Neural crest cell (in vitro differentiated cells): ENCODE measurements at places on chromosomes 11 and 22. TPM values are rescaled to one million over a fixed set of nuclear protein-coding genes. Genes with fewer than 3 reads are reported as not detected.
A peak's percentile ranks its signal among the peaks of the same experiment; 100 is the strongest.

DSCAML1 gene
- total RNA-seq: 0.09 and 0.25 TPM in 2 replicates

GNAZ gene
- 25.2 and 25.5 TPM in 2 replicates for total RNA-seq

CARNS1 gene
- total RNA-seq: 0.07 and 0.12 TPM in 2 replicates

UBQLNL gene
- total RNA-seq: 0.09 and 0.20 TPM in 2 replicates

MOGAT2 gene
- total RNA-seq: not detected in 2 replicates

IL17REL gene
- total RNA-seq: 0.07 TPM in 1 of 2 replicates, not detected in the other

DNA sequence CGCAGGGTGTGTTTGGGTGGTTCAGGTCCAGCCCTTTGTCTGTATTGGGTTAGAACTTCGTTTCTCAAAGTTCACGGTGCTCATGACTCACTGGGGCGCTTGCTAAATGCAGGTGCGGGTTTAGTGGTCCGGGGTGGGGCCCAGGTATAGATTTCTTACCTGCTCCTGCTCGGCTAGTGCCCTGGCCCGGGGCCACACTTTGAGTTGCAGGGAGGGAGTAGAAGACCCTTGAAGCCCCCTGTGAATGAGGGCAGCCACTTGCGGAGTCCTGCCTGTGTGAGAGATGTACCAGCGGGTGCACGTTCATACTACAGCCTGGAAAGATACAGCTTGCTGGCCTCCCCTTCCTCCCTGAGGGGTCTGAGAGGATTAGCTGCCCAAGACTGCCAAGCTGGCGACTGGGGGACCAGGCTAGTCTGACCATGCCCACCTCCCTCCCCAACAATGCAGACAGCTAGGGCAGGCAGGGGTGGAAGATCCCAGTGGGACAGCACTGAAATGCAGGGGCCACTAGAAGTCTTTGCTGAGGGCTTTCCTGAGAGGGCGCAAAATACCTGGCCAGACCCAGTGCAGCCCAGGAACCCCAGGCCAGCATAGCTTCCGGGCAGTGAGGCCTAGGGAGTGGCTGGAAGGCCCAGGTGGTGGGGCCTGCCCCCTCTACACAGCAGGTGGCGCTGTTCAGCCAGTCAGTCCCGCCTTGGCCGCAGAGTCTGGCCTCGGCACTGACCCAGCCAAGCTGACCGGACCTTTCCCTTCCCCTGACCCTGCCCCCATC lies 5.1 kb upstream of the MYRF start:
- H3K4me3 ChIP-seq: no peak overlapping the region
- no peaks in the 10 kb centered on the region for H3K36me3 ChIP-seq
- H3K27me3 ChIP-seq: peaks cover 31% of the 10 kb centered on the region
- DNase-seq: peak; percentile 85
- H3K4me1 ChIP-seq: peaks cover 22% of the 10 kb centered on the region

GRCh38 chr11:85685820-85686459 lies at the start of gene CCDC89:
TSS of gene CCDC89 (minus strand) at chr11:85686195. CDS start at chr11:85686130, 65 bp downstream.
- no peak within 1 kb of the TSS for H3K4me3 ChIP-seq
- H3K36me3 ChIP-seq: no peaks in the 10 kb centered on the region
- H3K27ac ChIP-seq: no peak within 1 kb of the TSS

DNA sequence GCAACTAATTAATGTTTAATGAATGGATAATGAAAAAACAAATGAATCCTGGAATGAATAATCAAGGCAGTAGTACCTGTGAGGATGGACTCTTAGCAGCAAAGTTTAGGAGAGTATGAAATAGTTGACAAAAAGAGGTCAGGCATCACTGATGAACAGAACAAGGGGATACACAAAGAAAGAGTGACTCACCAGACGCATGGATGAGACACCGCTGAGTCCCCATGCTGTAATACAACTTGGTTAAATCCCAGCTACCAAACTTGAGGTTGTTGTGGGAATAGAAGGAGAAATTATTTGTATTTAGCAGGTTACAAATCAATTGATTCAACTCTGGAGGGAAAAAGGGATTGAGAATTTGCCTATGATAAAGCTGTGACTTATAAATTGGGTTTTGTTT lies 976.9 kb upstream of the TENM4 start:
- H3K4me1 ChIP-seq: no peaks in the 10 kb centered on the region
- no peak overlapping the region for H3K4me3 ChIP-seq
- H3K27ac ChIP-seq: no peak overlapping the region
- no peaks in the 10 kb centered on the region for H3K36me3 ChIP-seq
- DNase-seq: no peak

GRCh38 chr22:46947516-46948257 lies 185.2 kb downstream of the TBC1D22A start:
- peak overlapping the region; percentile 44 for H3K27ac ChIP-seq
- H3K36me3 ChIP-seq: peaks cover 10% of the 10 kb centered on the region
- H3K4me1 ChIP-seq: peaks cover 25% of the 10 kb centered on the region
- no peaks in the 10 kb centered on the region for H3K27me3 ChIP-seq

DNA sequence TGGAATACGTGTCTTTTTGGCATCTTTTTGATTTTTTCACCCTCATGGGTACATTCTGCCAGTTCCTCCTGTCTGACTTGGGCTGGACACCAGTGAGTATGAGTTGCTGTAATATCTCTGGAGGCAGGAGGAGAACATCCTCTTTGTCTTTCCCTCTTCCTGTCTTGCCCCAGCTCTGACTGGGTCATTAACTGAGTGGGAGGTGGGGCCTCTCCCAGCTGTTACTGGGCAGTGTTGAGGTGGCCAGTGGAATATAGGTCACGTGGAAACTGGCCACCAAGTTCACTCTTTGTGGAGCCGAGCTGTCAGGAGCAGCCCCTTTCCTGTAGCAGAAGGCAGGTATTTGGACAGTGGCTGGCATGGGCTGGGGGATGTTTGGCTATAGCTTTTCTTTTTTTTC lies 2.2 kb downstream of the GLB1L2 start:
- no peak overlapping the region for H3K27ac ChIP-seq
- H3K27me3 ChIP-seq: peaks cover 42% of the 10 kb centered on the region
- H3K4me3 ChIP-seq: peak overlapping the region; percentile 54
- DNase-seq: no peak
- peaks cover 3% of the 10 kb centered on the region for H3K36me3 ChIP-seq

- H3K4me1 ChIP-seq: peaks cover 27% of the 10 kb centered on the region
- H3K27ac ChIP-seq: no peak overlapping the region
- peaks cover 6% of the 10 kb centered on the region for H3K27me3 ChIP-seq
- DNase-seq: no peak
- H3K4me3 ChIP-seq: no peak overlapping the region
These were observed 249.1 kb downstream of the MIAT start for GRCh38 chr22:26906464-26906863.

GRCh38 chr11:108606070-108606469 lies 12.5 kb upstream of the EXPH5 start:
- no peak for DNase-seq
- H3K27ac ChIP-seq: peak overlapping the region; percentile 11
- H3K4me1 ChIP-seq: peaks cover 4% of the 10 kb centered on the region

GRCh38 chr11:74280494-74280893 lies 30.9 kb downstream of the P4HA3 start:
- H3K36me3 ChIP-seq: no peaks in the 10 kb centered on the region
- DNase-seq: no peak
- H3K4me1 ChIP-seq: no peaks in the 10 kb centered on the region

DNA sequence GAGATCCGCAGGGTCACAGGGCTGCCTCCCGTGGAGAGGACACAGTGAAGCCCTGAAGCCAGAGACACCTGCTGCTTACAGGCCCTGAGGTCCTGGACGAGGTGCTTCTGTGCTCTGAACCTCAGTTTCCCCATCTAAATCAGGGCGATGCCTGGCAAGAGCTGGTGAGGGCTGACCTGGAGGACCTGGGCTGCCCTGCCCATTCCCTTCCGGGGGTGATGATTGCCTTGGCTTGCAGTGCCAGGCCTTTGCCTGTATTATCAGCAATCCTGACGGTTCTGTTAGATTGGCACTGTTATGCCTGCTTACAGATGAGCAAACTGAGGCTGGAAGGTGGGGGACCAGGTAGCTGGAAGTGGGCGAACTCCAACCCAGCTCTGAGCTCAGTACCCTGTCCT lies 7.8 kb upstream of the GTSE1 start:
- H3K36me3 ChIP-seq: peaks cover 11% of the 10 kb centered on the region
- no peaks in the 10 kb centered on the region for H3K4me1 ChIP-seq
- no peaks in the 10 kb centered on the region for H3K27me3 ChIP-seq
- no peak overlapping the region for H3K4me3 ChIP-seq
- DNase-seq: no peak

GRCh38 chr22:19066531-19067271 lies 55.5 kb downstream of the DGCR2 start:
- no peaks in the 10 kb centered on the region for H3K27me3 ChIP-seq
- H3K4me1 ChIP-seq: peaks cover 8% of the 10 kb centered on the region
- H3K4me3 ChIP-seq: no peak overlapping the region
- H3K36me3 ChIP-seq: no peaks in the 10 kb centered on the region
- DNase-seq: no peak
- no peak overlapping the region for H3K27ac ChIP-seq

- H3K27me3 ChIP-seq: peaks cover 17% of the 10 kb centered on the region
- no peak overlapping the region for H3K27ac ChIP-seq
- no peaks in the 10 kb centered on the region for H3K4me1 ChIP-seq
- DNase-seq: no peak
These were observed 34.5 kb downstream of the WT1 start for GRCh38 chr11:32400670-32401369.

GRCh38 chr11:27912916-27913315 lies 195.0 kb downstream of the KIF18A start:
- H3K27me3 ChIP-seq: peaks cover 15% of the 10 kb centered on the region
- H3K27ac ChIP-seq: no peak overlapping the region
- no peak overlapping the region for H3K4me3 ChIP-seq
- no peaks in the 10 kb centered on the region for H3K36me3 ChIP-seq

DNA sequence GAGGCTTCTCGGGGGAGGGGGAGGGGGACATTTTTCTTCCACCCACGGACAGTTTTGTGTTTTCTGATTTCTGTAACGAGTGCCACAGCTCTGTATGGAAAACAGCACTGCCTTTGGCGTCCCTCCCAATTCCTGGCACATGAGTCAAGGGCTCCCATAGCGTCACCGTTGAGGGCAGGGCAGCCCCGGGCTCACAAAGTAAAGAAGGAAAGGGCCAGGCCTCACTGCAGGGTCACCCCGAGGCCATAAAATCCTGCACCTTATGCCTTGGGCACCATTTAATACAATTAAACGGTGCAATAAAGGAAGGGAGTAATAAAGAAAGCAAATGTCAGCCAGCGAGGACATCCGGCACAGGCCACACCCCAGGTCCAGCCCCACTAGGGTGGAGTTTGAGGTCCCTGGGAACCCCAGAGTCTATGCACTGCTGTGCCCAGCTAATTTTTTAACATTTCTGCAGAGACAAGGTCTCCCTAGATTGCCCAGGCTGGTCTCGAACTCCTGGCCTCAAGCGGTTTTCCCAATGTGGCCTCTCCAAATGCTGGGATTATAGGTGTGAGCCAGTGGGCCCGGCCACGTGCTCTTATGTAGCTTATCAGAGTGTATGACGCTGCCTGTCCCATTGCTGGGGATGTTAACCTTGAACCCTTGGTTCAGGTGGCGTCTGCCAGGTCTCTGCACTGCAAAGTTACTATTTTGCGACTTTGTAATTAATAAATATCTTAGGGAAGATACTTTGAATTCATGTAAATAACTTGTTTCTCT lies 13.6 kb upstream of the MUC2 start:
- no peak for DNase-seq
- peaks cover 2% of the 10 kb centered on the region for H3K36me3 ChIP-seq
- no peak overlapping the region for H3K4me3 ChIP-seq
- H3K27me3 ChIP-seq: peaks cover 27% of the 10 kb centered on the region
- H3K27ac ChIP-seq: no peak overlapping the region

DNA sequence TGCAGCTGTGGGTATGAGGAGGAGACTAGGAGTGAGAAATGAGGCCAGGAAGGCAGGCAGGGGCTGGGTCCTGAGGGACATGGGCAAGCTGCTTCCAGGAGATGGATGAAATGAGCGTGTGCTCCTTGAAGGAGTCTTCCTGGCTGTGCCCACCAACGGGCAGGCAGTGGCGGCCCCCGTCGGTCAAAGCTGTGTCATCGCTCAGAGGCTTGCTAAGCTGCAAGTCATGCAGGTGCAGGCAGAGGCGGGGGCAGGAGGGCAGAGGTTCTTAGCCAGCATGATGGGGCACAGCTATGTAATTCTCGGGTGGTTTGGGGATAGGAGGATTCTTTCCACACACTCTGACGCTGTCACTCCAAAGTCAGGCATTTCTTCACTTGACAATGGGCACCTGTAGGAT lies 12.5 kb upstream of the PEX26 start:
- no peak for DNase-seq
- peaks cover 74% of the 10 kb centered on the region for H3K4me1 ChIP-seq
- no peaks in the 10 kb centered on the region for H3K36me3 ChIP-seq
- peaks cover 26% of the 10 kb centered on the region for H3K27me3 ChIP-seq

DNA sequence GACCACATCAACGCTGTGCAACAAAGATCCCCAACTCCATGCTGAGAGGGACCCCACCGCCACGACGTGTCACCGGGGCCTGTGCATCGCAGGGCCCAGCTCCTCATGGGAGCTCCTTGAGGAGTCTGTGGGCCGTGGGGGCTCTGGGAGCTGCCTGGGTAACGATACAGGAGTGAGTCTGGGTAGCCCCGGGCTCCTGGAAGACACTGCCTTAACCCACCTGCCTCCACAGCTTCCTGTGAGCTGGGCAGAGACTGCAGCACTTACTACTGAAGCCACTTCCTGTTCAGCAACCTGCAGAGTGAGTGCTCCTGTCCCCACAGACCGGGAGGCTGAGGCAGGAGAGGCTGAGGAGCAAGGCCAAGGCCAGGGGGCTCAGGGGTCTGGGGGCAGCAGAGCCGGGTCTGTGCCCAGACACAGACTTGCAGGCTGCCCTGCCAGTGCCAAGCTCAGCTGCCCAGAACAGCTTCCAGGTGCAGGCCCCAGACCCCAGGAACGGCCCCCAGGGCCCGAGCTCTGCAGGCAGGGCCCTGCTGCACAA lies 226.7 kb downstream of the BRD1 start:
- H3K27ac ChIP-seq: no peak overlapping the region
- H3K36me3 ChIP-seq: peaks cover 6% of the 10 kb centered on the region
- no peaks in the 10 kb centered on the region for H3K4me1 ChIP-seq
- DNase-seq: no peak

DNA sequence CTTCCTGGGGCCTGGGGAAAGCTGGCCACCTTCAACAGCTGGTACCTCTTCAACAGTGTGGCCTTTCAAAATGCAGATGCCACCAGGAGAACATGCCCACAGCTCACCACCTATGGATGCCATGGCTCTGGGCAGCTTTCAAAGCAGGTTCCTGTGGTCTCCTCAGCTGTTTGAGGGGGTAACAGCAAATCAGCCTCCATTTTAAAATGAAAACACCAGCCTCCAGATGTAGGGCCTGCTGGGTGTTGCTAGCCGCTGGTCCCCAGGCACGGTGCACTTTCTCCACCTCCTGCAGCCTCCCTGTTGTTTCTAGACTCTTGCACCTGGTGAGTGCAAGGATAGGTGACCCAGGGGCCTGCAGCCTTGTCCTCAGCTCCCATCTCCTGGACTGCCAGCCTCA lies 10.0 kb downstream of the CDPF1 start:
- no peaks in the 10 kb centered on the region for H3K4me1 ChIP-seq
- H3K4me3 ChIP-seq: no peak overlapping the region
- no peak overlapping the region for H3K27ac ChIP-seq
- no peaks in the 10 kb centered on the region for H3K36me3 ChIP-seq
- H3K27me3 ChIP-seq: no peaks in the 10 kb centered on the region
